ENCODE measurements at places on chromosomes 11 and 22. TPM values are rescaled to one million over a fixed set of nuclear protein-coding genes. Genes with fewer than 3 reads are reported as not detected.

GRIA4 gene
- not detected for total RNA-seq

PGR gene
- 0.29 TPM for total RNA-seq

CDC42BPG gene
- 0.29 TPM for total RNA-seq

BARX2 gene
- total RNA-seq: not detected

OR5P2 gene
- not detected for total RNA-seq

DBX1 gene
- total RNA-seq: not detected

C22orf42 gene
- not detected for total RNA-seq

UPK3A gene
- not detected for total RNA-seq

GRCh38 chr11:95674657-95675358 is 114.8 kb downstream of the FAM76B start:
- H3K27ac ChIP-seq: no peak overlapping the region
- H3K36me3 ChIP-seq: no peaks in the 10 kb centered on the region

GRCh38 chr11:30917859-30918478 is 331.8 kb upstream of the MPPED2 start:
- no peak overlapping the region for H3K4me3 ChIP-seq
- no peak overlapping the region for H3K27ac ChIP-seq

DNA sequence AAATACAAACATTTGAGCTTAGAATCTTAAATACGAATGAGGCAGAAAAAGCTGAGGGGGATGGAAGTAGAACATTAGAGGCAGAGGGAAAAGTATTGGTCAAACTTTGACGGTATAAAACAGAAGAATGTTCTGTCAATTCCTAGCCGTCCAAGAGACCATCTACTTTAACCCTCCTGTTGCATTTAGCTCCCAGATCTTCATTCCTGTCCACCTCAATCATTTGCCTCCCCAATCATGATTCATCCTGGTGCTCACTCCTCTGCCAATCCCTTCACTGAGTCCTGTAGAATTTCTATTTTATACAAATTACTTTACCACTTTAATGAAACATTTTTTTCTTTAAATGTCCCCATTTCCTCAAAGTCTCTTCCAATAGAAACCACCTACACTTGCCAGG is 28.2 kb downstream of the C2CD3 start:
- H3K27ac ChIP-seq: peak overlapping the region; percentile 43
- peaks cover 37% of the 10 kb centered on the region for H3K4me1 ChIP-seq
- no peaks in the 10 kb centered on the region for H3K36me3 ChIP-seq

DNA sequence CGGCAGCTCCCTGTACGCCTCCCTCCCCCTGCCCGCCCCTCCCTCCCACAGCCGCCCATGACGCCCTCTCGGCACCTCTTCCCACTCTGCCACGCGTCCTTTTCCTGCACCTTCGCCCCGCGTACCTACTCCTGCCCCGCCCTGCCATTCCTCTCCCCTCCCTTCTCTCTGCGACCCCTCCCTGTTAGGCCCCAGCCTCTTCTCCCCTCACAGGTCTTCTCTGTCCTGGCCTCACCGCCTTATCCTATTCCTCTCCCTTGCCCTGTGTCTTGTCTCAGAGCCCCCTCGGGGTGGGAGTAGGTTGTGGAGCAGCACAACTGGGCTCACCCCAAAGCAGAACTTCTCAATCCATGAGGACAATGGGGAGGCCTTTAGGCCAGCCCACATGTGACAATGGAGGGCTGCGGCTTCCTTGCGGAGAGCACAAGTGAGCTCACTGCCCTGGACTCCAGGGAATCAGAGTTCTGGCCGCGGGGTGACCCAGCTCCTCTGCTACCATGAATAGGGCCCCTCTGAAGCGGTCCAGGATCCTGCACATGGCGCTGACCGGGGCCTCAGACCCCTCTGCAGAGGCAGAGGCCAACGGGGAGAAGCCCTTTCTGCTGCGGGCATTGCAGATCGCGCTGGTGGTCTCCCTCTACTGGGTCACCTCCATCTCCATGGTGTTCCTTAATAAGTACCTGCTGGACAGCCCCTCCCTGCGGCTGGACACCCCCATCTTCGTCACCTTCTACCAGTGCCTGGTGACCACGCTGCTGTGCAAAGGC is 539 bp downstream of the SLC35C1 start:
- peak overlapping the region; percentile 97 for H3K4me3 ChIP-seq
- H3K4me1 ChIP-seq: peaks cover 23% of the 10 kb centered on the region
- no peaks in the 10 kb centered on the region for H3K27me3 ChIP-seq
- DNase-seq: peak; percentile 94
- H3K36me3 ChIP-seq: peaks cover 22% of the 10 kb centered on the region

DNA sequence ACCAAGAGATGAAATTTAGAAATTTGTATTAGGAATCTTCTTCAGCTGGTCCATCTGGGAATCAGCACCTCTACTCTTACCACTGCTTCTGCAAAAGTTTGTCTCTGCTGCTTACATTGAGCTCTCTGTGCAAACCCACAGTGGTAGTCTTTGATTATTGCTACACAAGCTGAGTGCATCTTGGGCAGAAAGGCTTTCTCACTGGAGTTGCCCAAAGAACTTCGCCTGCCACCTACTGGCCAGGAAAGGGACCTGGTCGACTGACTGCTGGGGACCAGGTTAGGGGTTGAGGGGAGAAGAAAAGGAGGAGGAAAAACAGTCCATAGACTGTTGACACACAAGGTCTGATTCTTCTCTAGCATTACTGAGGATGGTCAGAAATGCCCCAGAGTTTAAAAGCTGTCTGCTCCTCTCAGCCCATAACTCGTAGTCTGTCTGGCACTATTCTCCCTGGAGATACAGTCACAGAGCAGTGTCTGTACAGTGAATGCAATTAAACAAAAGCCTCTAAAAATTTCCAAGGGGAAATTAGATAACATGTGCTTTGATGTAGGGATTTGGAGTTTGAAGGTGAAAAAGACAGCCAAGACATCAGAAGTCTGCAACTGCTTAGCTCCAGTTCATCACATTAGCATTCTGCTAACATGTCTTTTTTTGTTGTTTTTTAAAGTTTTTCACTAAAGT is 215.0 kb upstream of the CTSC start:
- no peaks in the 10 kb centered on the region for H3K36me3 ChIP-seq
- H3K4me1 ChIP-seq: peaks cover 31% of the 10 kb centered on the region
- H3K27ac ChIP-seq: no peak overlapping the region
- peak; percentile 32 for DNase-seq
- H3K27me3 ChIP-seq: no peaks in the 10 kb centered on the region

DNA sequence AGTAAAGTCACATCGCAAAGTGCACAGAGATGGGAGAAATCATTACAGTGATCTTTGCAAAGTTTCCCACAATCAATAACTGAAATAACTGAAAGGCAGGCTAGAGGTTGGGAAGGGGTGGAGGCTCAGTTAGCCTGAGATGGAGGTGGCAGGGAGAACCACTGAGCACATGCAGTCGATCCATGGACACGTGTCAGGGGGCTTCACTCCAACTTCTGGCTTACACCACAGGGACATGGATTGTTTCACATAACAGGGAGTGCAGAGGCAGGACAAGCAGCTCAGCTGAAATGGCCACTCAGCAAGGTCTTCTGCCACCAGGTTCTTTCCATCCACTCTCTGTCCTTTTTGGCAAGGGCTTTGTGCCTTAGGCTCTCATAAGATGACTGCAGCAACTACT is 35.1 kb upstream of the MICAL2 start:
- peak overlapping the region; percentile 11 for H3K4me3 ChIP-seq
- peaks cover 41% of the 10 kb centered on the region for H3K4me1 ChIP-seq
- no peak for DNase-seq
- peak overlapping the region; percentile 100 for H3K27ac ChIP-seq
- H3K36me3 ChIP-seq: no peaks in the 10 kb centered on the region

DNA sequence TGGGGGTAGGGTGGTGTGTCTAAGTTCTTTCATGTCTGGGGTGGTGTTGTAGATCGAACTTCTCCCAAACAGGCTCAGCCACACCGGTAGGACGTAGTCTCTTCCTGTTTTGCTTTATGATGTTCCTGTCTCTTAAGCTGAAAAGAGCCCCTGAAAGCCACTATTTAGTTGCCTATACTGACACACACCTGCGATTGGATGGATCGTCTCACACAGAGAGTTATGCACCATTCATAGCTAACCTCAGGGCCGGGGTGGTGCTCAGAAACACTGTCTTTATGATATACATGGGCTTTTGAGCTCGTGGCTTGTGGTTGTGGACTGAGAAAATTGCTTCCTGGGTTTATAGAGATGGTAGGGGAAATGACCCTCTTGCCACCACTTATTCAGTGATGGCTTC is 137.6 kb downstream of the TEAD1 start:
- no peak overlapping the region for H3K4me3 ChIP-seq
- H3K27me3 ChIP-seq: no peaks in the 10 kb centered on the region
- DNase-seq: no peak
- H3K4me1 ChIP-seq: peaks cover 76% of the 10 kb centered on the region
- H3K27ac ChIP-seq: no peak overlapping the region
- no peaks in the 10 kb centered on the region for H3K36me3 ChIP-seq

DNA sequence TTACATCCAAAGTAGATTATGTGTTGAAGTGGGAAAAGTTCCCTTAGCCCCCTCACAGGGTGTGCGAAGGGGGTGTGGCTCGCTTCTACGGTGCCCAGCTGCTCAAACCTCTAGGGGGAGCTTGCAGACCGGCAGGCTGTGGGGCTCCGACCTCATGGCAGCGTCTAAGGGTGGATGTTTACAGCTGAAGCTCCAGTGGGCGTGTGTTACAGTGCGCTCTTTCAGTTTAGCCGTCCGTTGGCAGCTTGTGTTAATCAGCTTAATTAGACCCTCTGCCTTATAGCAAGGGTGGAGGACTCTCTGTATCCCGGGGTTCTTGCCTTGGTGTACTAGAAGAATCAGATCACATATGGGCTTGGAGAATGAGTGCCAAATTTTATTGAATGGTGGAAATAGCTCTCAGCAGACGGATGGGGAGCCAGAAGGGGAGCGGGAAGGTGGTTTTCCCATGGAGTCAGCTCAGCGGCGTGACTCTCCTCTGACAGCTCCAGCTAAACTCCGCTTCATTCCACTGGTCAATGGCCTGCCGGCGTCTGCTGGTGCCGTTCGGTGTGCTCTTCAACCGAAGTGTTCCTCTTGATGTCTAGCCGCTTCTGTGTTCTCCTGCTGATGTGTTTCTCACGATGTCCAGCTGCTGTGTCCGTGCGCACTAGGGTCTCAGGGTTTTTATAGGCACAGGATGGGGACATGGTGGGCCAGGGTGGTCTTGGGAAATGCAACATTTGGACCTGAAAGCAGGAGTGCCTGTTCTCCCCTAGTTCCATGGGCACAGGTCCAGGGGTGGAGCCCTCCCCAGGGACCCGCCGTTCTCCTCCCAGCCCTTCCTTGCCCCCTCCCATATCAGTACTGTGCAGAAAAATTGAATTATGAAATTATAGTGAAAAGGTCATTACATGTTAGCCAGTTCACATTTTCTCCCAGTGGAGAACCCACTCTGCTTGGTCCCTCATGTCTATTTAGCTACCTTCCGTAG is 28.6 kb upstream of the OR10G7 start:
- H3K36me3 ChIP-seq: no peaks in the 10 kb centered on the region
- no peaks in the 10 kb centered on the region for H3K4me1 ChIP-seq
- peak overlapping the region; percentile 60 for H3K4me3 ChIP-seq
- H3K27me3 ChIP-seq: no peaks in the 10 kb centered on the region
- no peak for DNase-seq
- no peak overlapping the region for H3K27ac ChIP-seq

- H3K4me3 ChIP-seq: no peak overlapping the region
- H3K27ac ChIP-seq: peak overlapping the region; percentile 92
- H3K27me3 ChIP-seq: no peaks in the 10 kb centered on the region
- H3K36me3 ChIP-seq: no peaks in the 10 kb centered on the region
- H3K4me1 ChIP-seq: peaks cover 77% of the 10 kb centered on the region
- no peak for DNase-seq
Observed at GRCh38 chr11:10325277-10326011, 20.6 kb downstream of the ADM start.

- no peak overlapping the region for H3K27ac ChIP-seq
- peak; percentile 55 for DNase-seq
- peak overlapping the region; percentile 61 for H3K4me3 ChIP-seq
- H3K36me3 ChIP-seq: no peaks in the 10 kb centered on the region
- peaks cover 2% of the 10 kb centered on the region for H3K4me1 ChIP-seq
- H3K27me3 ChIP-seq: peaks cover 30% of the 10 kb centered on the region
Observed at GRCh38 chr22:18109410-18110193, 1.0 kb upstream of the TUBA8 start.

GRCh38 chr11:60634126-60634525 is 65.3 kb upstream of the MS4A8 start:
- H3K4me3 ChIP-seq: no peak overlapping the region
- DNase-seq: no peak
- H3K36me3 ChIP-seq: no peaks in the 10 kb centered on the region
- H3K27me3 ChIP-seq: no peaks in the 10 kb centered on the region

GRCh38 chr11:117220568-117220967 is 11.3 kb downstream of the PCSK7 start:
- no peak for DNase-seq
- H3K36me3 ChIP-seq: peaks cover 45% of the 10 kb centered on the region
- peak overlapping the region; percentile 72 for H3K27ac ChIP-seq
- peaks cover 68% of the 10 kb centered on the region for H3K4me1 ChIP-seq
- no peak overlapping the region for H3K4me3 ChIP-seq

- no peak overlapping the region for H3K4me3 ChIP-seq
- H3K27me3 ChIP-seq: no peaks in the 10 kb centered on the region
Observed at GRCh38 chr22:49402169-49402568, 425.5 kb downstream of the BRD1 start.

DNA sequence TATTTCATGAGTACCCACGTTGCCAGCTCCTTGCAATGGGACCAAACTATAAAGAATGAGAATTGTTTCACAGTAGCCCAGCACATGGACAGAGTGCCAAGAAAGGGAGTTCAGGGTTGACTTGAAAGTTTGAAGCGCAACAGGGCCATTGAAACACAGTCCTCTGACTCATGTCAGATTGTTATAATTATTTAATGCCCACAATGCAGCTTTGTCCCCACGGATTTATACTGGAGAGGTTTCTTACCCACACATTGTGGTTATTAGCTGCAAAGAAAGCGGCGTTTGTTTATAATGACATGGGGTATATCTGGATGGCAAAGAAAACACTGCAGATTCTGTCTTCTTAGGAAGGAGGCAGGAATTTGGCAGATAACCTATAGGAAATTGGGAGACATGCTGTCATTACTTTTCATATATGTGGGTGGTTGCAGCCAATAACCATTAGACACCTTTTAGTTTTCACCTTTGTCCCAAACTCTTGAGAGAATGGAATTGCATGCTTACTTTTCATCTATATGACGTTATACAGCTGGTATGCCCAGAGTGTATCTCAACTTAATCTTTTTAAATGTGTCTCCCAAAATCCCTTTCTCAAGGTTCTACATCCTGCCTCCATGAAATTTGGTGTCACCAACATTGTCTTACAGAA is 143.6 kb downstream of the TEAD1 start:
- H3K36me3 ChIP-seq: no peaks in the 10 kb centered on the region
- H3K4me3 ChIP-seq: no peak overlapping the region
- DNase-seq: no peak
- peak overlapping the region; percentile 73 for H3K27ac ChIP-seq
- H3K4me1 ChIP-seq: peaks cover 54% of the 10 kb centered on the region
- H3K27me3 ChIP-seq: no peaks in the 10 kb centered on the region

- no peaks in the 10 kb centered on the region for H3K27me3 ChIP-seq
- H3K36me3 ChIP-seq: no peaks in the 10 kb centered on the region
- no peak overlapping the region for H3K4me3 ChIP-seq
- H3K4me1 ChIP-seq: no peaks in the 10 kb centered on the region
Observed at GRCh38 chr11:116240710-116241109, 532.1 kb downstream of the BUD13 start.

All from osteoblast (primary cell).